Activated CD4-positive, alpha-beta T cell treated with anti-CD3 and anti-CD28 coated beads, Interleukin-2, amount 50 U/mL, for 24 hours (primary cell): ENCODE measurements at places on chromosomes 7 and 10.

GRCh38 chr10:80794994-80795393 lies 257.3 kb downstream of the SH2D4B start:
- no peak for DNase-seq

DNA sequence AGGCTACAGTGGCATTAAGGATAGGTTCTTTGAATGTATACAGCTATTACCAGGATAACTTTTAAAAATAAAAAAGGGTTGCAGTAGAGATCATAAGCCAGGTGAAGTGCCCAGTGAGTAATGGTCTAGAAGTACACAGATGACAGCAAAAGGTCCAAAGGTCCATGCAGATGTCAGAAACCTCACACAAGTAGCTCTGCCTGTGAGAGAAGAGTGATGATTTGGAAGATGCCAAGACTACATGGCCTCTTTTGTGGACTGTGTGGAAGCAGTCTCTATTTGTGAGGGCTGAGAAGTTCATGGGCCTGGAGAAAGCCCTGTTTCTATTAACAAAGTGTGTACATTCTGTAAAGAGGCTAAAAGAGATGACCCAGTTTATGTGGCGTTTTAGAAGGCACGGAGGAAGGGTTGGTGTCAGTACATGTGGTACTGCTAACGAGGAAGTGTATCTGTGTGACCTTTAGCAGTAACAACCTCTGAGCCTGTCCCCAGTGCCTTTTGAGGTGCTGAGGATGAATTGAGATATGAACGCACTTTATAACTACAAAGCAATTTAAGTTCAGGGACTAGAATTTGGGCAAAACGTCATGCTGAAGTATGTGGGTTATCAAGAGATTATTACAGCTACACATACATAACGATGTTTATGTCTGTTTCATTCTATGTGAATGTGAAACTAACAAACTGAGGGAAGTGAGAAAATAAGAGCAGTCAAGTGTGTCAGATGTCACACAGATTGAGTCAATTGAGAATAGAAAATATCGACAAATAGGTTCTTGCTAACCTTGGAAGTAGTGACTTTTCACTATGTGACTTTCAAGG lies 7.6 kb downstream of the CYCS start:
- no peak for DNase-seq

DNA sequence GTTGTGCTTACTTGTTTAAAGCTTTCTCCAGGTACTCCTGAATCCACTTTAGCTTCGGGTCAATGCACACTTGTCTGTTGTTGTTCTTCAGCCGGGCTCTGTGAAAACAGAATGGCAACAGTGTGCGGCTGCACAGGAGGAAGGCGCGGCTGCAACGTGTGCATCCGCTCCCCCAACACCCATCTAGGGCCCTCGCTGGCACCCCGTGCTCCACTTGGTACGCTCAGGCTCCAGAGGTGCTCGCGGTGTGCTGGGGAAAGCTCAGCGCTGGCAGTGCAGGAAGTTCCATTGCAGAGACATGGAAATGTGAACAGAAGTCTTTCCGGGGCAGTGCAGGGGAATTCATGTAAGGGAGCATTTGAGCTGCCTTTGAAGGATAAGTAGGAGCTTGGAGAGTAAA lies 6.3 kb downstream of the CXCL12 start:
- DNase-seq = no peak

DNA sequence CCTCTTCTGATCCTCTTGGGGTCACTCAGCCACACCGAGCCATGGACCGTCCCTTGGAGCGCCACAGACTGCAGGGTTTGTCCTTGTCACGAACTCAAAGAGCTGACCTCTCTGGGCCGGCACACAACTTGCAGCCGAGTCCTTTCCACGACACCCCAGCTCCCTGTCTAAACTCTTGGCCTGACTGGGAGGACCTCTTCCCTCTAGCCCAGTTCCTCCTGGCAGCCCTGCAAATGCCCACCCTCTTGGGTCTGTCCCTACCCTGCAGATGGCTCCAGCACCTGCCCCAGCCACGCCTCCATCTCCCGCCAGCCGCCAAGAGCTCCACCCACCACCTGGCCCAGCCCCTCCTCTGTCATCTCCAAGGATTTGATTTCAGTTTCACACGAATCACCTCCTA lies 339.2 kb downstream of the DNAJB6 start:
- DNase-seq = no peak

DNA sequence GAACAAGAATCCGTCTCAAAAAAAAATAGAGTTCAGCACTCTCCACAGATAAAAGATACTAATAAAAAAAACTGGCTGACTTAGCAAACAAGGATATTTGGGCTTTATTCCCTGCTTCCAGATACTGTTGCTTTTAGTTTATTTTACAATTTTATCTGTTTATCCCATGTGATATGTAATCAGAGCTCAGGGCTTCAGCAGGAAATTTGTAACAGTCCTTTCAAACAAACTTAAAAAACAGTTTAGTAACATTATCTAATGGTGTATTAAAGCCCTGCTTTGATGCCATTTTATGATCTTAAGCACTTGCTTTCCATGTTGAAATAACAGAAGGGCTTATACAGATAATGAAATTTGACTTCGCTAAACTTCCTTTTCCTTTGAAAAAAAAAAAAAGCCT lies 28.1 kb downstream of the DCLRE1A start:
- no peak for DNase-seq
